Activated gamma-delta T cell treated with anti-CD3 and anti-CD28 coated beads, Interleukin-2, amount 50 U/mL, for 16 hours (primary cell): ENCODE measurements at places on chromosomes 12 and 14.
A peak's percentile ranks its signal among the peaks of the same experiment; 100 is the strongest.

- no peak for DNase-seq
Observed at GRCh38 chr14:54881235-54881760, 21.3 kb downstream of the GCH1 start.

DNA sequence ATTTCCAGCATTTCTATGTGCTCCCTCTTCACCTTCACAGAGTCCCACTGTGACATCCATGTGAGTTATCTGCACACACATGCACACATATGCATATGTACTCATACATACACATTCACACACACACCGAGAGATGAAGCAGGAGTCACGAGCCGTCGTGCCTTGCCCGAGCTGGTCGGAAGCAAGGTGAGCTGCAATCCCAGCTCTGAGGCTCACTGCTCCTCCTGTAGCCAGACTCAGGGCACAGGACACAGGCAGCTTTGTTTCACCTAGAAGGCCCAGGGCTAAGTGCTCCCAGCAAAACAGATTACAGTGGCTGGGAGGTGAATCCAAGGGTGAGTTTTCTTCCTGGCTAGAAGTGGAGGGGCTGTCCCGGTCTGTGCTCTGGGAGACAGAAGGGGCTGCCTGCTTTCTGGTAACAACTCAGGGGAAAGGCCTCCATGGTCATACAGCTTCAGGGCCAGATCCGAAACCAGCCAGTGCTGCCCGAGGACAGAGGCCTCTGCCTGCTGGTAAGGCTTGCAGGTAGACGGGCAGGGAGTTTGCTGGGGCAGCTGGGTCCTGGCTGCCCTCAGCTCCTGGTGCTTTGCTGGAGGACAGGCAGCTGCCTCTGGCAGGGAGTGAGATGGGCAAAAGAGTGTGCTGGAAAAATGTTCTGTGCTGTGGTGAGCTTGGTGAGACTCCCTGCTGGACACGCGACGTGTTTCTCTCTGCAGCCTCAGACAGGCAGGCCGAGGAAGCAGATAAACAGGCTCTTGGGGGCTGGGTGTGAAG lies 123.7 kb downstream of the CRACR2A start:
- no peak for DNase-seq

DNA sequence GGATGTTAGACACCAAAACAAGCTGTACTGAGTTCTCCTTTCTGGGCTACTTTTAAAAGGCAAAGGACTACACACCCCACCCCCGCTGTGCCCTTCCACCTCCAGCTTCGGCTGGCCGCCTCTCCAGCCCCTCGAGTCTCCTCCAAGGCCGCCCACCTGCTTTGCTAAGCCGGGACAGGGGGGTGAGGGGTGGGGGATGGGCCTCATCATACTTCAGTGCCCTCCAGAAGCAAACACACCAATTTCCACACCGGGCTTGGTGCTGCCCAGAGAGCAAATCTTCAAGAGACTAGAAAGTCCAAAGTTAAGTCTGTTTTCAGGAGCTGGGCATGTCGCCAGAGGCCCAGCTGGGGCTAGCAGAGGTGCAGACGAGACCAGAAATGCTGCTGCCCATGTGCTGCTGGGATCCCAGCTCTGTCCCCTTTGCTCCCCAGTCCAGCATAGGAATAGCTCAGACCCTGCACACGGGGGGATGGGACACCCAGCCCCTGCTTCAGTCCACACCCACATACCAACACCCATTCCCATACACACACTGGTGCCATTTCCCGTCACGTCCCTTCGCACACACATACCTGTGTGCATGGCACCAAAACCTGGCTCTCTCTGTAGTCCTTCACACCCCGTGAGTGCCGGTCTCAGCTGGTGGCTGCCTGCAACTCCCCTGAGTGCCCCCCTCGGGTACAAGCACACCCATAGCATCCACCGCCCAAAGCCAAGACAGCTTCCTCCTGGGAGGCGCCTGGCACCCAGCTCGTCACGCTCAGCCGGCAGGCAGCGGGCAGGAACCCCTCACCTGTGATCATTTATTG lies 1.0 kb downstream of the SLC6A12 start:
- no peak for DNase-seq

- DNase-seq = peak; percentile 56
Observed at GRCh38 chr14:64636208-64636979, 67.8 kb upstream of the PLEKHG3 start.

DNA sequence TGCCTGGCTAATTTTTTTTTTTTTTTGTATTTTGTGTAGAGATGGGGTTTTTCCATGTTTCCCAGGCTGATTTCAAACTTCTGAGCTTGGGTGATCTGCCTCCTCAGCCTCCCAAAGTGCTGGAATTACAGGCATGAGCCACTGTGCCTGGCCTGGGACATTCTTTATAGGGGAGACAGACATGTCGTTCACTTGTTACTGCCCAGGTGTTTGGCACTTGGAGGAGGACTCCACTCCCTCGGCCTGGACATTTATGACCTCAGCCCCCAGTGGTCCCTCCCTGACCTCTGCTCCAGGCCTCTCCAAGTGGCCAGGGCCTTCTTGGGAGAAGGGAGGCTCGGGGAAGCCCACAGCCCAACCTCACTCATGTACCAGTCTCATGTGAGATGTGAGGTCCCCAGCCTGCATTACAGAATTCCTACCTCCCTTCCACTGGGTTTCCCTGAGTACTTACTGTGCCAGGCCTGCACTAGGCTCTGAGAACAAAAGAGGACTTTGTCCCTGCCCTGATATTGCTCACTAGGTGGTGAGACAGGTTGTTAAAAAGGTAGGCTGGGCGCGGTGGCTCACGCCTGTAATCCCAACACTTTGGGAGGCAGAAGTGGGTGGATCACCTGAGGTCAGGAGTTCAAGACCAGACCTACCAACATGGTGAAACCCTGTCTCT lies 9.7 kb upstream of the POP5 start:
- no peak for DNase-seq

GRCh38 chr12:44873898-44874297 lies 2.2 kb downstream of the NELL2 start:
- no peak for DNase-seq

GRCh38 chr12:89351489-89352241 lies 636 bp downstream of the DUSP6 start:
- DNase-seq = peak; percentile 9

- DNase-seq = no peak
Observed at GRCh38 chr12:119114294-119114693, 64.4 kb upstream of the HSPB8 start.

DNA sequence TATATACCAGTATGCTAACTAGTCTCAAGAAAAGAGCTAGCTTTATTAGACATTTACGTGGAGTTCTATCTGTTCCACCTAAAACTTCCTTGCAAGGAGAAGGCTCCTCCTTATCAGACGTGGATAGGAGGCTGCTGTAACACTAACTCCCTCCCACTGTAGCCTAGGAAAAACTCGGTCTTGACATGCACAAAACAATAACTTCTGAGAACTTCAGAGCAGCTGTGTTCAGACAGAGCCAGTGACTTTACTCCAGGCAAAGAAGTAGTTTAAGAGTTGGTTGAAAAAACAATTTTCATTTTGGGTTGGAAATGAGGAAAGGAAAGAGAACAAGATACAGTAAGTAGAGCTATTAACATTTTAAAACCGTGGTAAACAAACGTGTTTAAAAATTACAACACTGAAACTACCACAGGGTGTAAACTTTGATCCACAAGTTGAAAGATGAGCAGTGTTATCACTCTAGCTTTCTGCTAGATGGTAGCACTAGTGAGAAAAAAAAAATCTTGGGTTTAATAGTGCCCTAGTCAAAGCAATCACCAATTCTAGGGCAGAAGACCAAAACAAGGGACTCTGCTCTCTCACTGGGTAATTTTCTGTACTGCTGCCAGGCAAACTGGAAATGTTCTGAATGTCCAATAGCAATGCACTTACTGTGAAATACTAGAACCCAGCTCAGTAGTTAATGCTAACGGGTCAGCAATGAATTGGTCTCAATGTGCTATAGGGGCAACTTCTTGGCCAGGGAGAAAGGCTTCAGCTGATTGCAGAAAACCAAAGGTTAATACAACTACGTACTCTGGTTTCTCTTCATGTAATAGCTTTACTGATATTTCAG lies 2.4 kb downstream of the ATF7 start:
- no peak for DNase-seq

DNA sequence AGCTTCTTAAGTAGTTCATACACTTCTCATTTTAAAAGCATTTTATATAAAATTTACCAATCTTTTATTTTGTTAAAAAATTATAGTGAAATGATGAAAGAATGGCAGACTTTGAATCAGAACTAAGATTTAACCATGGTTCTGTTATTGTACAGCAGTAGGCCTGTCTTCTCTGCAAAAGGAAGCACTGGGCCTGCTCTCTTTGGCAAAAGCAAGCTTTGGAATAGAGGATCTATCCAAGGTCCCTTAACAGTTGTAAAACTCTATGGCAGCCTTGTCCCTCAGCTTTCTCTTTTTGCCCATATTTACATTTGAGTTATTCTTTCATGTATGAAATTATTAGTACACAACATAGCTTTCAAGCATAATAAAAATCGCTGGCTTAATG lies 82.8 kb downstream of the PLEKHG7 start:
- no peak for DNase-seq

DNA sequence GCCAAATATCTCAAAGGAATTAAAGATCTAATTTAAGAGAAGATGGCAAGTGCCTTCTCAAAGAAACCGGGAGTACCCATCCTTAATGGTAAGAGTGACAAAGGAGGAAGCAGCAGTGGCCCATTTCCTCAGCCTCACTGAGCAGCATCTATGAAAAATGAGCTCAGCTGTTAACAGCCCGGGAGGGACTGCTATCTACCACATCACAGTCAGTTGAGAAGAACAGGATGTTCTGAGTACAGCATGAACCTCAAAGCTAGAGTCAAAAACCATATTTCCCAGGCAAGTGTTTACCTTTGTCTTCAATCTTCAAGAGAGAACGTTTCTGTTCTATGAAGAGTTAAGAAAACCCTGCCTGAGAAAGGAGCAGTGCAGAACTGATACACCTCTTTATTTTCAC lies 115.0 kb downstream of the BTG1 start:
- DNase-seq = peak; percentile 43

GRCh38 chr12:3129301-3130056 lies 52.3 kb downstream of the TSPAN9 start:
- DNase-seq = no peak

DNA sequence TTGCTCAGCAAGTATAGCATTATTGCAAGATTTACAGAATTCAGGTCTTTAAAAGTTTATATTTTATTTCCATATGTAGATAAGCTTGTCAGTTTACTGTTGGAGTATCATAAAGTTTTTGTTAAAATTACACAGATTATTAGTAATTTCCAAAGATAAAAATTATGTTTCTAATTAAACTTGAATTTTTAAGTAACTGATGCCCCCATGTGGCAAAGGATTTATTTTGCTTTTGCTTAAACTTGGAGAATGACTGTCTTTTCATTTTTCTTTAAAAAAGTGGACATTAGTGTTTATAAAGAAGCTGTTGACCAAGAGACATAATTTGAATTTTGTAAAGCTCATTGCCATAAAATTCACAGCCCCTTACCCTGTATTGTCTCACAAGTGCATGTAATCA lies 45.8 kb downstream of the ETNK1 start:
- DNase-seq = no peak

DNA sequence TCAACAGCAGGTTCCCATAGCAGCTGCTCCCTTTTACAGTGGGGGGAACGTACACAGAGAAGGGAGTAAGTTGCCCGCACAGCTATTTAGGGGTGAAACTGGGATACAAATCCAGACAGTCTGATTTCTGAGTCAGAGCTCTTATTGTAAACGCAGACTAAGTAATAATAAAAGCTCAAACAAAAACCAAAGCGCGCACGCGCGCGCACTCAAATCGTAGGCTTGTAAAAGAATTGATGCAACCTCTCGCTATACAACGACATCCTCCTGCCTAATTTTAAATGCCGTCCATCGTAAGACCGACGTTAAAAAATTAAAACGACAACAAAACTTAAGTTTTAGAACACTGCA lies 747 bp upstream of the DACT1 start:
- DNase-seq = no peak

- no peak for DNase-seq
Observed at GRCh38 chr12:80712866-80713265, 3.8 kb upstream of the MYF5 start.

DNA sequence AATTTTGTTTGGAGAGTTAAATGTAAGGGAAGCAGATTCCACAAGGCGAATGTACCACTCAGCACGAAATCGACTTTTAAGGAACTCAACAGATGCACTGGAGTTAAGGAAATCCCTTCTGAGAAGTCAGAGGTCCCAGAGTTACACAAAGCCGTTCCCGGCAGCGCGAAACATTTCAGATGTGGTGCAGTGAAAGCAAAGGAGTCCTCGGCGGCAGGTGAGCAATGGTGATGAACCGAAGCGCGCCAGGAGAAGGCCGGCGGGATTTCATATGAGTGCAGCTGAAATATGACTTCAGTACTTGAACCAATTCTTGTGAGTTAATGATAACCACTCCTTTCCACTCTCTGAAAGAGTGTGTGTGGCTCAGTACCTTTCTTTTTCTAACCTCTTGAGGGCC lies 183.2 kb downstream of the GRIP1 start:
- DNase-seq = no peak

DNA sequence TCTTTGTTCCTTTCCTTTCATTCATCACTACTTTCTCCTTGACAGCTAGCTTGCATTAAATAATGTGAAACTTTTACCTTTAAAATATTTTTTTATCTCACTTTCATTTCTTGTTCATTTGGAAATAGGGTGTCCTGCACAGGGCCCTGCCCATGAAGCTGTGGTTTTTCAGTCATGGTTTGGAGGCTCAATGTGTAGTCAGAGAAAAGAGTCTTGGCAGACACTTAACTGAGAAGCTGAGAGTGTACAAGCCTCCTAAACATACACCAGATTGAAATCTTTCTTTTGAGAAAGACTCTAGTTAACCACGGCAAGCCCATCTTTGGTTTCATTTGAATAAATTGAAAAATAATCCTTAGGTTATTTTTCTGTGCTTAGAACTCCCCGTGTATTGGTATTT lies 74.2 kb downstream of the KICS2 start:
- no peak for DNase-seq

GRCh38 chr12:47754881-47755280 lies 3.8 kb downstream of the RAPGEF3 start:
- no peak for DNase-seq

DNA sequence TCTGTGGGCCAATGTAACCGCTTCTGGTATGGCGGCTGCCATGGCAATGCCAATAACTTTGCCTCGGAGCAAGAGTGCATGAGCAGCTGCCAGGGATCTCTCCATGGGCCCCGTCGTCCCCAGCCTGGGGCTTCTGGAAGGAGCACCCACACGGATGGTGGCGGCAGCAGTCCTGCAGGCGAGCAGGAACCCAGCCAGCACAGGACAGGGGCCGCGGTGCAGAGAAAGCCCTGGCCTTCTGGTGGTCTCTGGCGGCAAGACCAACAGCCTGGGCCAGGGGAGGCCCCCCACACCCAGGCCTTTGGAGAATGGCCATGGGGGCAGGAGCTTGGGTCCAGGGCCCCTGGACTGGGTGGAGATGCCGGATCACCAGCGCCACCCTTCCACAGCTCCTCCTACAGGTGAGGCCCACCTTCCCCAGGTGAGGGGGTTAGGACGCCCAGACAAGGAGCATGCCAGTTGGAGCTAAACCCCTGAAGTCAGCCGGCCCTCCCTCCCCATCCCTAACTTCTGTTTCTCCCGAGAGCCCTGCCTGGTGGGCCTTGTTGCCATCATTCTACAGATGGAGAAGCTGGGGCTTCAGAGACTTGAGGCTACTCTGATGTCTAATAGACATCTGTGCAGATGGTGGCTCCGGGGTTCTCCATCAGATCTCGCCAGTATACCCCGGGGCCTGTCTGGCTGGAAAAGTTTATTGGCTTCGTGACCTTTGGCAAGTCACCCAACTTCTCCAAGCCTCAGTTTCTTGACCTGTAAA lies 25.3 kb downstream of the PAPLN start:
- no peak for DNase-seq
